ENCODE measurements at places on chromosomes 6 and 20.

DNA sequence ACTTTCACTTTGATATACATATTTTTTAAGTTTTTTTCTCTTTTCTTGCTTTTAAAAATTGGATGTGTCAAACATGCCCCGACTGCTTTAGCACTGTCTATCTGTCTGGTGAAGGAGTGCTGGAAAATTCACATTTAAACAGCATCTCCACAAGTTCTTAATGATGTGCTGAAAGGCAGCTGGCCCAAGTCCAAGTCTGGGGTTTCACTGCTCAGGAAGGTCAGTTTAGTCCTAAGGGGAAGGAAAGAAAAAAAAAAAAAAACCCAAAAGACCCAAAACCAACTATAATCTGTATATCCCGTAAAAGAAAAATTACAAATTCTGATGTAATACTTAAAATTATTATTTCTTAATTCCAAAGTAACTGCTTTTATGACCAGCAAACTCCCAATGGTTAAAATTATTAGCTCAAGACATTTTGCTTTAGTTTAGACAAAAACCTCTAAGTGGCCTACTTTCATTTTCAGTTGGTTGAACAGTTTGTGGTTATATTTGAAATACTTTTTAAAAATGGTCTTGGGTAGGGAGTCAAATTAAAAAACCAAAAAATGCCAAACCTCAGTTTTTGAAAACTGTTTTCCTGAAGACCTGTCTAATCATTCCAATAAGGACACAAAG lies 79.5 kb upstream of the PREP start:
- DNase-seq: no peak

GRCh38 chr20:53021934-53022333 lies 49.8 kb downstream of the TSHZ2 start:
- no peak for DNase-seq

GRCh38 chr20:29325304-29325640 lies 1932.2 kb upstream of the DEFB115 start:
- no peak for DNase-seq

GRCh38 chr6:121522265-121522664 lies 86.8 kb downstream of the GJA1 start:
- DNase-seq: no peak

DNA sequence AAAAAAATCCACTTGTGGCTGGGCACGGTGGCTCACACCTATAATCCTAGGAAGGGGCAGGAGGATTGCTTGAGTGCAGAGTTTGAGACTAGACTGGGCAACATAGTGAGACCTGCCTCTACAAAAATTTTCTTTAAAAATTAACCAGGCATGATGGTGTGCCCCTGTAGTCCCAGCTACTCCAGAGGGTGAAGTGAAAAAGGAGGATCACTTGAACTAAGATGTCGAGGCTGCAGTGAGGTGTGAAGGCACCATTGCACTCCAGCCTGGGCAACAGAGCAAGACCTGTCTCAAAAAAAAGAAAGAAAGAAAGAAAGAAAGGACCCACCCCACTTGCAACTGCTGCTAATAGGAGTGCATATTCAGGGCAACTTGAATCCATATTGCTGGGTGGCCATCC lies 13.7 kb upstream of the SNX3 start:
- no peak for DNase-seq

- no peak for DNase-seq
These were observed 375.7 kb downstream of the MMUT start for GRCh38 chr6:49087369-49087768.

DNA sequence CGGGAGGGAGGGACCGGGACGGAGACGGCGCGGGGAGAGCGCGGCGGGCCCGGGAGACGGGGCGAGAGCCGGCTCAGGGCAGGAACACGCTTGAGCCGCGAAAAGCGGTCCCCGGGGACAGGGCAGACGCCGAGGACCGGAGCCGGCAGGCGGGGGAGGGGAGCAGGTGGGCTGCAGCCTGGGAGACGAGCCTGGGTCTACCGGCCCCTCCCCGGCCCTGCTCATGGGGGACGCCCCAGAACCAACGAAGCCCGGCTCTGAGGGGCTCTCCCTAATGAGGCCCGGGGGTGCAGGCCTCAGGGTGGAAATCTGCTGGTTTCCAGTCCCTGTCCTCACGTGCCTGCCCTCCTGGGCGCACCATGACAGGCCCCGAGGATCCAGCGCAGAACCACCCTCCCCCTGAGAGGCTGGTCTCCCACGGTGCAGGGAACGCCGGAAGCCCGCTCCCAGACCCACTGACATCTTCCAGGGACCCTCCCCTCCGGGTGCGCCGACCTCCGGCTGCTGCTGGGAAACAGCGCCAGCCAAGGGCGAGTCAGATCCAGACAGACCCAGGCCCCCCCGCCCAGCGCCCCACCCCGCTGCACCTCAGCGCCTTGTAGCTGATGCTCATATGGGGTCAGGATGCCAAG lies 571 bp upstream of the EEF1A2 start:
- DNase-seq: no peak

GRCh38 chr6:72406517-72406916 lies 215.3 kb upstream of the KCNQ5 start:
- no peak for DNase-seq

- no peak for DNase-seq
These were observed 13.0 kb downstream of the TXNDC5 start for GRCh38 chr6:7897461-7898192.

DNA sequence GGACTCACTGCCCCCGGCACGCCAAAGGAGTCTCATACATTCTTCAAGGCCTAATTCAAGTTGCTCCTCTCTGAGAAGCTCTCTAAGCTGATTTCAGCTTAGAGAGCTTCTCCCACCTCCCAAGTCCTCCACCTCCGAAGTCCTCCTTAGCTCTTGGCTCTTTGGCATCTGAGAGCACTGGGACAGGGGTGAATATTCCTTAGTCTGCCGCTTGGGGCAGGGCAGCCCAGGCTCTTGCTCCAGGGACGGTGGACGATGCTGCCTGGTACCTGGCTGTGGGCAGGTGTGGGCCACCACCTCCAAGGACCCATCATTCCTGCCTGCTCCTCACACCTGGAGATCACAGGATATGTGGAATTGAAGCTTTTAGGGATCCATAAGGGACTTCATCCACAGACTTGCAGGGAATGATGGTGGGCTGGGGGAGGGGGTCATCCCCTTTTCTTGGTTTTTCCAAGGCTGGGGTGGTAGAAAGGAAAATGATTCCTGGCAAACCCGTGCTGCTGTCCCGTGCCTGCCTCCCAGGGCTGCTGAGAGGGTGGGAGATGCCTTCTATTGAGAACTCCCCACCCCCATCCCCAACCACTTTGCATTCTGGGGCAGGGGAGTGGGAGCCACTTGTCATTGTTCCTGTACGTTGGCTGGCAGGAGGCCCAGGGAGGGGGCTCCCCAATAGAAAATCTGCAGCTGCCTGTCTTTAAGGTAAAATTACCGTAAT lies 57.4 kb downstream of the ARHGAP40 start:
- no peak for DNase-seq

DNA sequence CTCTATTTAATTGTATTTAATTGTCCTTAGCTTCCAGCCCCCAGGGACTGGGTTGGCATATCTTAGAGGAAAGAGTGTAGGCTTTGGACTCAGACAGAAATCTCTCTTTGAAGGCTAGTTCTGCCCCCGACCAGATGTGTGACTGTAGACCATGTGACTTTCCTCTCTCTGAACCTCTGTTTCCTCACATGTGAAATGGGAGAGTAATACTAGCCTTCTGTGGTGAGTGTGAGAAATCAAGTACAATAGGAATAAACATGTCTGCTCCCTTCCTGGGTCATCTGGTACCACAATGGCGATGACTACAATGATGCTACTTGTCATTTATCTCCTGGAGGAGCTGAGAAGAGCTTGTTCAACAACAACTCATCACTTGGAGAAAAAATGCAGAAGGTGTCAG lies 179.9 kb downstream of the LRFN2 start:
- no peak for DNase-seq

GRCh38 chr6:136370988-136371728 lies 81.5 kb upstream of the BCLAF1 start:
- DNase-seq: no peak

- DNase-seq: no peak
These were observed 241.0 kb downstream of the MYLK4 start for GRCh38 chr6:2509711-2510110.

DNA sequence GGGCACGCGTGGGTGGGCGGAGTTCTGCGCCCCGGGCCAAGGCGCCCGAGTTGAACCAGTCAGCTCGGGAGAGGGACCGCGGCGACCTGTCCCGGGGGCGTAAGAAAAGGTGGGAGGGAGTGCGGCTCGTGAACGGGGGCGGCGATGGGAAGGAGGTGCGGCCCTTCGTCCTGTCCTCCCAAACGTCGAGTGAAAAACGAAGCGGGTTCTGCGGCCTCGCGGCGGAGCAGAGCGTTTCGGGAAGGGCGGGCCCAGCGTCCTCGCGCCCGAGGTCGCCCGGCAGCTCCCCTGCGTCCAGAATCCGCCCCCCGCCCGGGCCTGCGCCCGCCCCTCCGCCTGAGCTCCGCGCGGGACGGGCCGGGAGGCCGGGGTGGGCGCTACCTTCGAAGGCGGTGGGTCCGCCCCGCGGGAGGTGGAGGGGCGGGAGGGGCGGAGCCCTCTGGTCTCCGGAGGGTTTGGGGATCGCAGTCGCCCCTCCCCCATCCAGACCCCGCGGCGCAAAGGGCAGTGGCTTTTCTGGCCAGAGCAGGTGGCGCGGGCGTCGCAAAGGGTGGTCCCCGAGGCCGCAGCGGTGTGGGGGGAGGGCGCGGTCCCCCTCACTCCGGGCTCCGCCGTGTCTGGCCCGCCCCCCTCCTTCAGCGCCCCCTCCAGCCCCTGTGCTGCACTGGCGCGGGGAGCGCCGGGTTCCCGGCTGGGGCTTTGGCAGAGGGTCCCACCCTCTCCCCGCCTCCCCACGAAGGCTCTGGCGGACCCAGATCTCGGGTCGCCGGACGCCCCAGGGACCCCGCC lies 838 bp downstream of the STMN3 start:
- DNase-seq: no peak

DNA sequence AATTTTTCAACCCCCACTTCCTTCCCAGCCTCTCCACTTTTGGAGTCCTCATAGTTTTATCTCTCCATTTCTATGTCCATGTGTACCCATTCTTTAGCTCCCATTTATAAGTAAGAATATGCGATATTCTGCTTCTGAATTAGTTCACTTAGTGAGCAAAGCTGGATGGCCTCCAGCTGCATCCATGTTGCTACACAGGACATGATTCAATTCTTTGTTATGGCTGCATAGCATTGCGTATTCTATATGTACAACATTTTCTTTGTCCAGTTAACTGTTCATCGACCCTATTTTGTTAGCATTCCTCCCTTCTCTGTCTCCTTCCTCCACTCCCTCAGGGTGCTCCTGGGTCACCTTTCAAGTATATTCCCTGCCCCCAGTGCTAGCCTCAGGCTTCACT lies 210.0 kb upstream of the SSTR4 start:
- no peak for DNase-seq

- peak; percentile 88 for DNase-seq
These were observed 49.1 kb downstream of the ARMC2 start for GRCh38 chr6:108897371-108897770.

DNA sequence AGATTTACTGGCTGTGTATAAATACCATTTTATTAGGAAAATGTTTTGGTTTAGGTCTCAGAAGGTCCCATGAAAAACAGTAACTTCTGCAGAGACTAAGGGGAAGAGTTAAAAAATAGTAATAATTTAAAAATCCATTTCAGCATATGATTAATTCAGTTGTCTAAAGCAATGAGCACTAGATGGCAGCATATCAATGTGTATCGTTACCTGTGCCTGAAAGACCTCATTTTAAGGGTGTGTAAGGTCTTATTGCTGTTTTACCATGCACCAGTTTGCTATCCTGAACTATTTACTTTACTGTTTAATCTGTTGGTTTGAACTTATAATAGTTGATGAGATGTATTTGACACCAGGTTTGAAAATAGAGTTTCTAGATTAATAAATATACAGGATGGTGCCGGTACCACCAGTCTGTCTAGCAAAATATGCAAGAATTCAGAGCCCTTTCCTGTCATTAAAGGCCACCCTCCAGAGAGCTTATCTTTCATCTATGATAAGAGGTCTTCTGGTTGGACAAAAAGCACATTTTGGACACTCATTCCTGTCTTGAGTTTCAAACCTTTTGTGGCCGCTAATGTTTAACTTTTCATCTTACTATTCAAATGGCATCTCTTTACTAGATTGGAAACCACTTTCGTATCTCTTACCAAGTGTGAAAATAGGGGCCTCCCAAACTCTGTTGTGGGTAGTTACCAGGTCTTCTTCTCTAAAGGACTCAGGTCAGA lies 8.9 kb upstream of the AHI1 start:
- no peak for DNase-seq

Measured in LNCaP clone FGC (cell line).